Calu3 (cell line): ENCODE measurements at places on chromosomes 12 and 14. TPM values are rescaled to one million over a fixed set of nuclear protein-coding genes. Genes with fewer than 3 reads are reported as not detected.

GRCh38 chr12:107632246-107632645, 53.4 kb upstream of the PWP1 start:
- no peak for DNase-seq

- peak; percentile 68 for DNase-seq
Measured at GRCh38 chr12:6375269-6376078, at the start of gene SCNN1A. TSS of gene SCNN1A (minus strand) at chr12:6375563. CDS start at chr12:6374783, 780 bp downstream.

- DNase-seq = no peak
Measured at GRCh38 chr14:89746654-89747053, 207.9 kb downstream of the EFCAB11 start.

CCDC38 gene
- total RNA-seq = 0.24 TPM in 1 of 2 replicates, not detected in the other
